Non-pigmented ciliary epithelial cell (primary cell): ENCODE measurements at places on chromosomes 13 and 19.

- DNase-seq, result no peak
These were observed 5.9 kb downstream of the RAB8A start for GRCh38 chr19:16117594-16118033.

DNA sequence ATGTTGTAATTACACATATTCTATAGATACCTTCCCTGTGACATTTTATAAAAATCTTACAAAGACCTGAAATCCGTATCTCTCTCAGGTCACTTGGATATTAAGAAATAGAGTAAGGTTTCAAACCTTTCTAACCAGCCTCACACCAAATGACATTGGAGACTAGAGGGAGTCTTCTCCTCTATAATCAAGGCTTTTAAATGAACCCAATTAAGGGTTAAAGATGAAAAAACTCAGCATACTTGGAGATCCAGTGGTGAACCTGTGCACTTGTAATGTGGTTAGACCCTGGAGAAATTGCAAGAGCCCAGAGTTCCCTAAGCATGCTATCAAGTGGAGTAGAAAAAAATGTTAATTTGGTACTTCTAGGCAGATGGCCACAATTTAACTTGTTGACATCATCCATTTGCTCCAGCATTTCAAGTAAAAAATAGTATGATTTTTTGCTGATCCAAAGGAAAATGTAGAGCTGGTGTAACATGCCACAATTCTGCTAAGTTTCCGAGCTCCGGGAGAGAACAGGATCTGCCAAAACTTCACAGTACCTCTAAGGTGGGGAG is 554.1 kb upstream of the MIR17HG start:
- DNase-seq, result no peak

DNA sequence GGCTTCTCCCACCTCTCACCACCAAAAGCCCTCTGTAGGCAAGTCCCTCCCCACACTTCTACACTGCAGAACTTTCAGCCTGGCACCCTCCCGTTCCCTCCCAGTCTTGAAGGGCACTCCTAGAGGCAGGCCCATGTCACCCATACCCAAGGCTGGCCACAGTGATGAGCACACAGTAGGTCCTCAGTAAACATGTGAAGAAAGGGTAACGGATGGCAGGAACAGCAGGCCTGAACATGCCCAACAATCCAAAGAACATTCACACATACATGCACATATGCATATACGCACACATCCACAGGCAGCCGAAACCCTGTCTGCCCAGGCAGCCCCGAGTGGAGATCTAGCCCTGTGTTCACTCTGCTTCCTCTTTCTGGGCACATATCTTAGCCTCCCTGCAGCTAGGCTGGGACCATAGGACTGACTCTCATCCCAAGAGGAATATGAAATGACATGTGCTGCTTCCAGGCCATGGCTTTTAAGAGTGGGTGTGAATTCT is 55.2 kb downstream of the CEBPG start:
- DNase-seq, result no peak

DNA sequence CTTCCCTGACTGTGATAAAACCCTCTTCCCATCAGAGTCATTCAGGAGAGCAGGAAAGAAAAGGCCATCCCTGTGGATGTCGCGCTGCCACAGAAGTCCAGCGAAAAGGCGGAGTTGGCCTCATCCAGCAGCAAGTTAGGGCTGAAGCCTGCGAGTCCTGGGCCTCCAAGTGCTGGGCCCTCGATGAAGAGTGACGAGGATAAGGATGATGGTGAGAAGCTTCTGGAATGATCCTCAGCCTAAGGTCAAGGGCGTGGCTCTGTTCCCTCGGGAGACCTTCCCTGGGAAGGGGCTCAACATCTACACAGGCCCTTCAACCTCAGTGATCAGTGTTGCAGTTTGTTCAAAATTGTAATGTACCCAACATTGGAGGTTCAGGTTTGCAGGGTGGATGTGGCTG is 22.3 kb downstream of the TEX29 start:
- DNase-seq, result no peak

DNA sequence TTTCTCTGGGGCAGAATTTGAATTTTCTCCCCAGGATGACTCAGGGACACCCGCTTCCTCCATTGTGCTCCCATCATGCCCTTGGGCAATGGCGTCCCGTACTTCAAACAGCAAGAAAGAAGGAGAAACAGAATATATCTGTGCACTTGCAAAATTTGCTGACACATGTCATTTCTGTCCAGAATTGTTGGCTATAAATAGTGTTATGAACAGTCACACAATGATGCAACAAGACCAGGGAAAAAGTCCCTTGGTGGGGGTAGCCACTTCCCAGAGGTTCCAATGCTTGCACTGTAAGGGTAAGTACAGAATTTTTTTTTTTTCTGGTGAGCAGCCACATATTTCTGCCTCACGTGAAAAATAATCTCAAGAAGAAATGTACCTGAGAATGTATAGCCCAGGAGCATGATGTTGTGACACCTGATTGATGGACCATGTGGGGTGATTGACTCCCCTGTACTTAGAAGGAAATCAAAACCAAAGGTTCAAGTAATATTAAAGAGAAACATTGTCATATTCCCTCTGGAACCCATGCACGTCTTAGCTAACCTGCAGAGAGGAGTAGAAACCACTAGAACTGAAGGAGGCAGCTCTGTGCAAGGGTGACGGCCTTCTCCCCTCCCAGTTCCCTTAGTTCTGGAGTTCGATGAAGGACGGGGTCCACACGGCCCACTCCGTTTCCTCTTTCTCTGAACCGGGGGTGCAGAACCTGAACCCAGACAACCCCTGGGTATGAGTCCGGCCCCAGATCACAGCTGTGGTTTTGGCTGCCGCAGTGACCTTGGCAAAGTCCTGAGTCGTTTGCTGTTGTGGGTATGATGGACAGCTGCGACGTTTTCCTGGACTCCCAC is 9.3 kb upstream of the LAIR1 start:
- no peak for DNase-seq

- DNase-seq, result no peak
These were observed 7.4 kb upstream of the IL4I1 start for GRCh38 chr19:49904136-49904535.

GRCh38 chr13:99553033-99553432 is 51.8 kb downstream of the TM9SF2 start:
- no peak for DNase-seq

- DNase-seq, result no peak
These were observed 483.2 kb downstream of the DIAPH3 start for GRCh38 chr13:59680429-59681024.

GRCh38 chr19:10800488-10800887 is 35.5 kb downstream of the TMED1 start:
- no peak for DNase-seq

- DNase-seq, result no peak
These were observed 2.2 kb downstream of the GPC5 start for GRCh38 chr13:91400671-91401070.

DNA sequence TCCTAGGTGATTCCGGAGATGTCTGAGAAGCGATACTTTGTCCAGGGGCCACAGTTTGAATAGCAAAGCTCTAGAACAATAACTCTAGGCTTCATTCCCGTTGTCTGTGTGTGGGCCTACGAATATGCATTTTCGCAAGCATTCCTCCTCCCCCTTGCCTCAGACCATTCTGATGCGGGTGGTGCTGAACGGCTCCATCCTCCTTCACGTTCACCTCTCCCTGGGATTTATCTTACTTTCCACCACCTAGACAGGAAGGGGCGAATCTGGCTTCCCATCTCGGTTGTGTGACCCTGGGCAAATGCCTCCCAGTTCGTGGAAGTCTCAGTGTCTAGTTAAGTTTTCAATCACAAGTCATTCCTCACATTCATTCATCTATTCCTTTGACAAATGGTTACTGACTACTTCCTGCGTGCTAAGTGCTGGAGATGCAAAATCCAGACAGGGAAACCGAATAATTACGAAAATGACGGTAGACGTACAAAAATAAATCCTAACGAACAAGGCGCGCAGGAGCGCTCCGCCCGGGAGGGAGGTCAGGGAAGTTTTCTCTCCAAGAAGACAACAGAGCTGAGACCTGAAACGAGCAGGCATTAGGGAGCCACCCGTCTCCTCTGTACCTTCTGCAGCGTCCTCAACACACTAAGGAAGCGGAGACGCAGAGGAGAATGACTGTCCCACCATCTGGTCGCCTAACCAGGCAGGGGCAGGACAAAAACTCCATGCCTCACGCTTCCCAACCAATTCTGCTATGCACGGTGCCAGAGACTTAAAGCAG is 1.3 kb upstream of the CNOT3 start:
- no peak for DNase-seq

DNA sequence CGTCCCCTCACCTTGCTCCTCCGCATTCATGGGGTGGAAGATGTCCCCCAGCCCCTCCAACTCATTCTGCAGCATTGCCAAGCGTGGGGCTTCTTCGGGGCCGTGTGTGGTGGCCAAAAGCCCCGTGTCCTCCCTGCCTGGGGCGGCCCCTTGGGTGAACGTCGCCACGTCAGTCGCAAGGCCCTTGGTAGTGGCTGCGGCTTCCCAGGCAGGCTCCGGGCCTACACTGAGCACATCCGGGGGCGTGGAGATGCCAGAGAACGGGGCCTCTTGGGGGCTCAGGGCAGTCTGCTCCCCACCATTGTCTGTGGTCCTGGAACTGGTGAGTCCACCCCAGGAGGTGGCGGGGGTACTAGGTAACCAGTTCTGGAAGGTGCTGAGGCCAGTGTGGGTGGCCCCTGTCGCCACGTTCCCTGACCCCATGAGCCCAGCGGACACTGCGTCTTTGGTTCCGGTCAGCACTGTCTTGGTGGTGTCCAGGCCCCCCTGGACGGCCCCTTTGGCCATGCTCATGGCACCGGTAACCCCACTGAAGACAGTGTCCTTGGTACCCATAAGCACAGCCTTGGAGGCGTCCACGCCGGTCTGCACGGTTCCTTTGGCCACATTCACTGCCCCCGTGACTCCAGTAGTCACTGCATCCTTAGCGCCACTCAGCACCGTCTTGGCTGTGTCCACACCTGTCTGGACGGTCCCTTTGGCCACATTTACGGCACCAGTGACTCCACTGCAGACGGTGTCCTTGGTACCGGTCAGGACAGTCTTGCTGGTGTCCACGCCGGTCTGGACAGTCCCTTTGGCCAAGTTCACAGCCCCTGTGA is 7.6 kb downstream of the PLIN4 start:
- DNase-seq, result no peak

GRCh38 chr13:92573467-92574057 is 653.0 kb upstream of the GPC6 start:
- DNase-seq, result no peak

- DNase-seq, result no peak
These were observed 13.2 kb downstream of the ADGRE3 start for GRCh38 chr19:14661372-14661924.

- no peak for DNase-seq
These were observed 15.8 kb downstream of the ZNF574 start for GRCh38 chr19:42091742-42092141.

GRCh38 chr19:53057904-53058580 is 13.5 kb downstream of the ERVV-2 start:
- DNase-seq, result no peak

GRCh38 chr13:79723519-79724024 is 242.6 kb downstream of the NDFIP2 start:
- no peak for DNase-seq

DNA sequence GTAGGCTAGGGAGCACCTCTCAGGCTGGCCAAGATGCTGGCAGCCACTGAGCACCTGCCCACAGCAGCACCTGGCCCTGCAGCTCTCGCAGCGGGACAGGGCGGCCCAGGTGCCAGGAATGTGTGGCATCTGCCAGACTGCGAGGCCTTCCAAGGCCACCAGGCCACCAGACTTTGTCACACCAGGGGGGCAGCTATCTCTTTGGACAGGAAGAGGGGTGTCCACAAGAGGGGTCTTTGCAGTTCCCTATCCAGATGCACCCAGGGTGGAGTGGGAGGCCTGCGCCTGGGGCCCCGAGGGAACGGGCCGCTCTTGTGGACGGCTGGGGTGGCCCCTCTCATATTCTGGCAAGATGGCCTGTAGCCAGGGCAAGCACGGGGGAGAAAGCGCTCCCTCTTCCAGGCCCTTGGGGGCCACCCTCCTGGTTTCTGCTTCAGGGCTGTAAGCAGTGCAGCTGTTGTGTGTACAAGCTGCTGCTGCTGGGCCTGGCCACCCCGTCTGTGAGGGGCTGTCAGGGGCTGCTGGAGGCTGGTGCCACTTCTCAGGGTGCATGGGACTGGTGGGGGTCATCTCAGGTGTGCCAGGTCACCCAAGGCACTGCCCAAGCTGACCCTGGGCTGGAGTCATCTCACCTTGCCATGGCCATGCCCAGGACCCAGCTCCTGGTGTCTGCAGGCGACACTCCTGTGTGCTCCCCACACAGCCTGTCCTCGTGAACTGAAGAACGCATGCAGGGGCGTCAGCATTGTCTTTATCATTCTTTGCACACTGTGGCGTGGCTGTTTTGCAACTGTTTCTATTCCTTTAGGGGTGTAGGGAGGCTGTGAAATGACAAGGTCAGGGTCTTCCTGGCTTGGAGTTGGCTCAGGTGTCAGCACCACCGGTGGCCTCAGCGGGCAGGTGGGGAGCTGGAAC is 1.8 kb downstream of the TEX29 start:
- DNase-seq, result no peak

DNA sequence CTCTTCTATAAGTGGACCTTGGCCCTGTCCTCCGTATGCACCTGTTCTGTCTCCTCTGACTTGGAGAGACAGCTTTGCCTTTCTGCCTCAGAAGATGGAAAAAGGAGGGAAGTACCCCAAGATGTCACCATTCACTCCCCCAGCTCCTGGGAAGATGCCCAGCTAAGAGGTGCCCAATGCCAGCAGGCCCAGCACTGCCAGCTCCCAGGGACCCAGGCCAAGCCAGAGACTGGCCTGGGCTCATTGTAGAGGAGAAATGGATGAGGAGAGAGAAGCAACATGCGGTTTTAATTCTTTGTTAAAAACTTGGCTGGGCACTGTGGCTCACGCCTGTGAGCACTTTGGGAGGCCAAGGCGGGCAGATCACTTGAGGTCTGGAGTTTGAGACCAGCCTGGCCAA is 111.5 kb upstream of the ZNF507 start:
- no peak for DNase-seq

DNA sequence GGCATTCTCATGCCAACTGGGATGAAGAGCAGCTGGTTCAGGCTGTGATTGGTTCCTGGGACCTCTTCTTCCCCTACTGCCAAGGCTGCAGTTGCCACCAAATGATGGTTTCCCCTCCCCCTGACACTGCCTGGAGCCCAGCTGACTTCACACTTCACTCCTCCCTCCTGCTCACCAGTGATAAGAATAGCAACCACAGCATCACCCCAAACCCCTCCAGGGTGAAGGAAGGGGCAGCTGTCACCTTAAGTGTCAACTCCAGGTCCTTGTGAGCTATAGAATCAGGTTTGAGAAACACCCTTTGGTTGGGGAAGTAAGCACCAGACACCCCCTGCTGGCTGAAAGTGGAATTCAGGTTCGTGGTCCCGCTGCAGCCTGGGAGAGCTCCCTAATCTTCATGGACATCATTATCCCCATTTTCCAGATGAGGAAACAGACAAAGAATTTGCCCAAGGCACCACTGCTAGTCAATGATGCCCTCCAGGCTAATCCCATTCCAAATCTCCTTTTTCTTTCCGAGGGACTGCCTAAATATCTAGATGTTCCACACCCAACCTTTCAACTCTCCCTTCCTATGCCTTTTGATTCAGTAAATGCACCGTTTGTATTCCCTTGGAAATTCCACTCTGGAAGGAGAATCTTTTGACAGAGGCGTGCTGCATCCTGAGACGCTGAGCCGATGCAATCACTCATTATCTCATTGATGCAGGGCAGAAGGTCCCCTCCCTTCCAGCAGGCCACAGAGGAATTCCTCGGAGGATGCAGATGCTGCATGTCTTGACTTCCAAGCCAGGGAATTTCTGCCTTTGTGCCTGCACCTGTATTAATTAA is 50.6 kb upstream of the UQCRFS1 start:
- DNase-seq, result no peak
